ENCODE measurements at places on chromosomes 12 and 14.

GRCh38 chr14:56798447-56799342, 11.6 kb downstream of the OTX2 start:
- no peak for DNase-seq

GRCh38 chr12:131536337-131536736, 174.6 kb upstream of the SFSWAP start:
- DNase-seq, result no peak

DNA sequence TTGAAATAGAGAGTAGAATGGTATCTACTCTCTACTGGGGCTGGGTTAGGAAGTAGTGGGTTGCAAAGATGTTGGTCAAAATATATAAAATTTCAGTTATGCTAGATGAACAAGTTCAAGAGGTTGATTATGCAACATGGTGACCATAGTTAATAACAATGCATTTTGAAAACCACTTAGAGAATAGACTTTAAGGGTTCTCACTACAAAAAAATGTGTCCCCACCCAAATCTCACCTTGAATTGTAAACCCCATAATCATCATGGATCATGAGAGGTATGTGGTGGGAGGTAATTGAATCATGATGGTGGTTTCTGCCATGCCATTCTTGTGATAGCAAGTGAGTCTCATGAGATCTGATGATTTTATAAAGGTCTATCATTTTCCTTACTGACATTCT, 94.0 kb downstream of the C12orf50 start:
- DNase-seq, result no peak

DNA sequence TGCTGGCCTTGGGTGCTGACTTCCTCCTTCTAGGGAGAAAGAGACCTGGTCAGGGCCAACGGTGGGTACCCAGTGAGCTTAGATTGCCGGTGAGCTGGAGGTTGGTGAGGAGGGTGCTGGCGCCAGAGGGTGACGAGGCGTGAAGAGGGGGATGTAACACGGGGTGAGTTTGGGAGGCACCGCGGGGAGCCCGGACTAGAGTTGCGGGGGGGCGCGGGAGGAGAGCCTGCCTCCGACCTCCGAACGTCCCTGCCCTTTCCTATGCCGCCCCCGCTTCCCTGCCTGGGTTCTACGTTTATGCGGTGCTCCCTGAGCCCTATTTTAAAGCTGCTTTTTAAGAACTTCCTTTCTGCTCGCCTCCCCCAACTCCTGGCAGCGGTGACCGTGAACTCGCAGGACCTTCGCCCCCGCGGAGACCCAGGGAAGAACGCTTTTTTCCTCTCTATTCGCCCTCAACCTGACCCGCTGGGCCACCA, 18.6 kb downstream of the OR6S1 start:
- no peak for DNase-seq

GRCh38 chr12:48164451-48164850, 7.1 kb upstream of the ASB8 start:
- no peak for DNase-seq

DNA sequence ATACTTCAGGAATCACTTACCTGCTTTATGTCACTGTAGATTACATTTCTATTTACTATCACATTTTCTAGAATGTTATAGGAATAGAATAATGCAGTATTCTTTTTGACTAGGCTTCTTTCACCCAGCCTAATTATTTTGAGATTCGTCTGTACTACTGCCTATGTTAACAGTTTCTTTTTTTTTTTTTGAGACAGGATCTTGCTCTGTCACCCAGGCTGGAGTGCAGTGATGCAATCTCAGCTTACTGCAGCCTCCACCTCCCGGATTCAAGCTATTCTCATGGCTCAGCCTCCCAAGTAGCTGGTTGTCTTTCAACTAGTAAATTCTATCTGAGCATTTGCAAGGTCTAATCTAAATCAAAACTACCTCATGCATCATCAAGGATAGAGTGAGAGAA, 6.4 kb downstream of the OR6C6 start:
- no peak for DNase-seq

GRCh38 chr14:44940944-44941343, 20.8 kb downstream of the KLHL28 start:
- no peak for DNase-seq

- DNase-seq, result no peak
Observed at GRCh38 chr12:109873653-109874052, 6.7 kb downstream of the GLTP start.

DNA sequence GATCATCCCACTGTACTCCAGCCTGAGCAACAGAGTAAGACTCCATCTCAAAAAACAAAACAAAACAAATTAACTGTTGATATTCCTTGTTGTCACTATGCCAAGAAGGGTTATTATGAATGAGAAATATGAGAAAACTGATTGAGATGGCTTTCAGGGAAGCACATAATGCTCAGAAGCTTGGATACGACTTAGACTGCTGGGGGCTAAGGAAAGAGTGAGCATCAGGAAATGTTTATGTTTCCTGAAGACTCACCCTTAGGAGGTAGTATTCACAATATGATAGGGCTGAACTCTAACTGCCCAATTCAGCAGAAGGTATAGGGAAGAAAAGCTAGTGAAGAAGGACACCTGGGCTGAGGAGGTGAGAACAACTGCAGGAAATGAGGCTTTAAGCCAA, 6.3 kb downstream of the STYK1 start:
- no peak for DNase-seq

DNA sequence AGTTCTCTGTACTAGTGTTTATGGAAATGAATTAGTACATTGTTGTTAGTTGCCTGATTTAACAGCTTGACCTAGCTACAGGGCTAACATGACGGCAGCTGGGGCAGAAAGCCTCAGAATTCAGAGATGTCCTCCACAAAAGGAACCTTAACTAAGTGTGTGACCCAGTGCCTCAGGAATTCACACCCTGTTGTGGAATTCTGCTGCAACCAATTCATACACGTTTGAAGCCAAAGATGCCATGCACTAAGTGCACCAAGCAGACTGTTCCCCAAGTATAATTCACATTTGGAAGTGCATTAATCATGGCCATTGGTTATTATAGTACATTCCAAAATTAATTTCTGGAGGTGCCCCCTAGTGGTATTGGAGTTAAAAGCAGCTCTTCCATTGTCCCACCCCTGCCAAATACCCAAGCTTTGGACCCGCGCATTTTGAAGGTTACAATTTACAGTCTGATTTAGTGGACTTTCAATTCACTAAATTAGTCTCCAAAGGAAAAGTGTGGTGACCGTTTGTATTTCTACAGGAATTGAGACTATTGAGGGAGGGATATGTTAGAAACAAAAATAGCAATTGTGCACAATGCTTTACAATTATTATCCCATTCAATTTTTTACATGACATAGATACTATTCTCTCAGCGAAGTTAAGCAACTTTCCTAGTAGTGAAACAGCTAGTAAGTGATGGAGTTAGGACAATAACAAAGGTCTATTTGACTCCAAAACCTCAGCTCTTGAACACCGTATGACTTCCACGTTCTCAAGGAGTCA, 85.9 kb downstream of the PAX9 start:
- DNase-seq, result no peak

DNA sequence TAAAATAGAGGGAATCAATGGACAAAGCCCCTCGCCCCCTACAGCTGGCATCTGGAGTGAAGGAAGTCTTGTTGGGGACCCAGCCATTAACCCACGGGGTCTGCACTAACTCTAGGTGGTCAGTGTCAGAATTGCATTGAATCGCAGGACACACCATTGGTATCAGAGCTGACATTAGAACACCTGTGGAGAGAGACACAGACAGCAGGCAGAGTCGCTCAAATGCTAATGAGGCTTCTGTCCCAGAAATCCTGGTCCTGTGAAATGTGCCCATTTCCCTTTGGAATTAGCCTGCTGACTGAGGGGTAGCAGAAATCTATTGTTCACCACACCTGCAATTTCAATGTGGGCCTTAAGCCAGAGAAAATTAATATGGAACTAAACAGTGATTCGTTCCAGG, 33.0 kb downstream of the TMEM132D start:
- DNase-seq, result no peak
